Nucleus accumbens (tissue), 56 donors: ENCODE measurements at places on chromosomes 6 and 20.

- DNase-seq = no peak
These were observed 21.8 kb upstream of the PTGIS start for GRCh38 chr20:49589747-49590146.

GRCh38 chr20:25223179-25223661, 24.7 kb upstream of the PYGB start:
- DNase-seq = no peak

- DNase-seq = no peak
These were observed 193.3 kb upstream of the MAP3K7 start for GRCh38 chr6:90780141-90780540.

DNA sequence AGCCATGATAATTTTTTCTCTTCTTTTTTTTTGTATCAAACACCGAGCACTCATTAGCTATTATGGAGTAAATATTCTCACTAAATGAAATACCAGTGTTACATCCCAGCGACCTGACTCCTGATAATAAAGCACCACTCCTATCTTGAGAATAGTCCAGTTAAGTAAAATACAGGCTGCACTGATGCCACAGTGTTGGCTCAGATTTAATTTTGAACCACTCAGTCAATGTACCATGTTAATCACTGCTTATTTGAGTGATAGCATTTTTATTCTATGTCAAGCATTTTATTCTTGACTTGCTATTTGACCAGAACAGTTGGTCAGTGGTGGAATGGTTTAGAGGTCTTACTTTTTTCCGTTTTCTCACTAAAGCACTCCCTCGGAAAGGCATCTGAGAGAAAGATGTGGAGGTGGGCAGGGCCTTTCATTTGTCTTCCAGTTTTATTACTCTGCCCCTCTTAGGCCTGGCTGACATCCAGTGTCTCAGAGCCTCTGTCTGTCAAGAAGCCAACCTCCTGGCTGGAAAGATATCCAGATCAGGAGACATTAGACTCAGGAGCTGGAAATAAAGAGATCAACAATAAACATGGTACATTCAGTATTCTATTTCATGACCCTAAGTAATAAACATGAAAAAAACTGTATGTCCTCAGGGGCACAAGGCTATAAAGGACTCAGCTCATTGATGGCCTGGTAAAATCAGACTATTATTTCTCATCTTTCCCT, 457.8 kb downstream of the EPM2A start:
- DNase-seq = no peak

DNA sequence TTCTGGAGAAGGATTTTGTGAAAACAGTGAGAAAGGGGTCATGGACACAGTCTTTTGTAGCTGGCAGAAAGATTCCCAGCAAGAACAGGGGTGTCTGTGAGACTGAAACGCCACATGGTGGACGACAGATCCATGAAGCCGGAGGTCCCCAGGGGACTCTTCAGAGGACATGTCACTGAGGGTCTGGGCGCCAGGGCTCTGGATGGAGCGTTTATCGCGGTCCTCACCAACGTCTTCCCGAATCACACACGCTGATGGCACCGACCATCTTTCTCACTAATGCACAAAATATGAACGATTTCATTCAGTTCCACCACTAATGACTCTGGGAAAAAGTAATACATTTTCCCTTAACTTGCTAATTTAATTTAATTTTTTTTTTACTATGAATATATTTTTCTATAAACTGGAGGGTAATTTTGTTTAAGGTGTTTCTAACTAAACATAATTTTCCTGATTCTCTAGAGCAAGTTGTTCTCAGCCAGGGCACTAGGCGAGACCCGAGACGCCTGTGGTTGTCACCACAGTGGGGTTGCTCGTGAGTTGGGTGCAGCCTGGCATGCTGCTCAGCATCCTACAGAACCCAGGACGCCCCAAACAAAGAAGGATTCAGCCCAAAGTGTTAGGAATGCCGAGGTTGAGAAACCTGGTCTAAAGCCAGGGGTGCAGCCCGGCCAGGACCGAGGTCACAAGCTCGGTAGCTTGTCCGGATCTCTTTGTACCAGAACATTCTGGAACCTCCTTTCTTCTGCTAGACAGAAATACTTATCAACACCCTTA, 306.2 kb downstream of the TAF4 start:
- DNase-seq = no peak

- no peak for DNase-seq
These were observed 29.2 kb downstream of the JAG1 start for GRCh38 chr20:10644458-10645204.
